ENCODE measurements at places on chromosomes 12 and 14.
A peak's percentile ranks its signal among the peaks of the same experiment; 100 is the strongest.

DNA sequence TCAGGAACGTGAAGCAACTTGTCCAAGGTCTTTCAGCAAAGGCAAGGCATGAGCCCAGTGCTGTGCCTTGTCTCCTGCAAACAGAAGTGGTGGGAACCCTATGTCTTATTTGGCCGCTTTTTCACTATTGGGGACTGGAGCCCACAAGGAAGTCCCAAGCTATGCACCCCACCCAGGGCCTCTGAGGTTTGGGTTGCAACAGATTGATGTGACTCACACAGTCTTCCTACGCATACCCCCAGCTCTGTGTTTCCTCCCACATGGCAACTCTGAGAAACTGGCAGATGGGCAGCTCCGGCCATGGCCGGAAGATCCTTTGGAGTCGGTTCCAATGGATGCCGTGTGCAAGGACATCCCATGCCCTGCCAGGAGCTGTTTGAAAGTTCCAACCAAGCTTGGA lies 28.3 kb upstream of the CMKLR1 start:
- DNase-seq, result no peak

DNA sequence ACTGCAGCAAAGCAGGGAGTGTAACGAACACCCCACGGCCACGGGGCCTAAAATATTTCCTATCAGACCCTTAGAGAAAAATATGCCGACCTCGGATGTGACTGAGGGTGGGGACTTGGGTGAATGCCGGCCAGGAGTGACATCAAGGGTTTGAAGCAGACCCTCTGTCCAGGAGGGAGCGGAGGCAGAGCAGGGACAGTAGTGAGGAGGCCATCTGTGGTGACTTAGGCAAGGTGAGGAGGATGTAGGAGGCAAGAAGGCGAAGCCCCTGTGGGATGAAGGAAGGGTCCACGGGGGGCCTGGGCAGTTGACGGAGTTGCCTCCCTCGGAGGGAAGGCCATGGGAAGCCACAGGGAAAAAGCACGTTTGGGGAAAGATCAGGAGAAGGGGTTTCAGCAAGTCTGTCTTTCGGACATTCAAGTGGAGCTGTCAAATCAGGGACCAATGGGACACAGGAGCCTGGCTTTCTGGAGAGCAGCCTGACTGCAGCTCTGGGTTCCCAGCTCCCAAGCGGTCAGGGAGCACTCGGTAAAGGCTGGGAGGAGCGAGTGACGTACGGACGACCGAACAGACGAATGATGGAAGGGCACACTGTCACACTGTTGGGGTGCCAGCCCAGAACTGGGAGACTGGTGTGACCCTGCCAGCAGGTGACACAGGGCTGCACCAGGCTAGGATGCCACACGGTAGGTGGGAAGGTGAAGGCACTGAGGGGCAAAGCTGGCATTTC lies 74.3 kb downstream of the MOK start:
- DNase-seq, result no peak

DNA sequence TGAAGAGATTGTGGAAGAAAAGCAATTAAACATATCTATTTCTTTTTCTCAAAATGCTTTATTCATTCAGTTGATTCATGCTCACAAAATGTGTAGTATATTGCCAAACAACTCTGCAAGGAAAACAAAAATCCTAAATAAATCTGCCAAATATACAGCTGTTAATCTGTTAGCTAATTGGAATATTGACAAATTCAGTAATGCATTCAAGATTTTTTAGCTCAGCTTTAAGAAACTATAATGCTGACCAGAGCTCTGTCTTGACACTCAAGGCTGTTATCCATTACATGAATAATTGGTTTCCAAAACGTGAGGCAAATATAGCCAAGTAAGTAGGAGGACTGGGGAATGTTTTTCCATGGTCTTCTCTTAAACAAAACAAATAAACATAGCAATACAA lies 146.8 kb downstream of the TMTC2 start:
- DNase-seq, result no peak

GRCh38 chr12:131589221-131589897 lies 121.5 kb upstream of the SFSWAP start:
- no peak for DNase-seq

- no peak for DNase-seq
Observed at GRCh38 chr14:64147126-64147790, 146.9 kb downstream of the ESR2 start.

DNA sequence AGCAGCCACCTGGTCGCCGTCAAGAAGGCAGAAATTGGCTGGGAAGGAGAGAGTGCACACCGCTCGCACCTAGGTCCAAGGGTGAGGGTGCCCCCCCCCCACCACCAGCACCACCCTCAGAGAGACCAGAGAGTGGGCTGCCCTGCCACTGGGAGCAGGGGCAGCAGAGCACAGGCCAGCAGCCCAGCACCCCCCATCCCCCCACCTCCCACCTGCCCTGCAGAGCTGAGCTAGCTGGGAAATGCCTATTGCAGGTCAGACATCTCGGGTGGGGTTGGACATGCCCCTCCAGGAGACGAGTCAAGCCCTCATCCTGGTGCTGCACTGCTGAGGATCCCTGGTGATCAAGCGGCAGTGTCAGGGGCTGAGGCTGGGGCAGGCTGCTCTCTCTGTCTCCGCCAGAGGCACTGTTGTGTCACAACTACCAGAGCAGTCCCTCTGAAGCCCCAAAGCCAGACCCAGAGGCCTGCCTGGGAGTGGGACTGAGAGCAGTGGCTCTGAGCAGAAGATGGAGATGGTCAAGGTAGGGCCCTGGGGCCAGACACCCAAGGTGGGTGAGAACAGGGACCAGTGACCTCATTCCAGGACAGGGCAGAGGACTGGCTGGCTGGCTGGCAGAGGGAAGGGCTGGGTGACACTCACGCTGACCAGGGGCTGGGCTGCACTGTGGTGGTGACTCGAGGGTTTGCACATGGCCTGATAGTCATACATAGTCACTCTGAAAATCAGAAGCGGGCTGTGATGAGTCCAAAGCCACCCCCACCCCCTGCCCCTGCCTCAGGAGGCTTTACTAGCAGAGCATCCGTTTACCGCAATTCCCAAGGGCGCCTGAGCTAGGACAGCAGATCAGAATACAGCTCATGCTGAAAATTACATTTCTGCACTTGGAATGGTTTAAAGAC lies 19.7 kb upstream of the LRTM2 start:
- DNase-seq, result no peak

DNA sequence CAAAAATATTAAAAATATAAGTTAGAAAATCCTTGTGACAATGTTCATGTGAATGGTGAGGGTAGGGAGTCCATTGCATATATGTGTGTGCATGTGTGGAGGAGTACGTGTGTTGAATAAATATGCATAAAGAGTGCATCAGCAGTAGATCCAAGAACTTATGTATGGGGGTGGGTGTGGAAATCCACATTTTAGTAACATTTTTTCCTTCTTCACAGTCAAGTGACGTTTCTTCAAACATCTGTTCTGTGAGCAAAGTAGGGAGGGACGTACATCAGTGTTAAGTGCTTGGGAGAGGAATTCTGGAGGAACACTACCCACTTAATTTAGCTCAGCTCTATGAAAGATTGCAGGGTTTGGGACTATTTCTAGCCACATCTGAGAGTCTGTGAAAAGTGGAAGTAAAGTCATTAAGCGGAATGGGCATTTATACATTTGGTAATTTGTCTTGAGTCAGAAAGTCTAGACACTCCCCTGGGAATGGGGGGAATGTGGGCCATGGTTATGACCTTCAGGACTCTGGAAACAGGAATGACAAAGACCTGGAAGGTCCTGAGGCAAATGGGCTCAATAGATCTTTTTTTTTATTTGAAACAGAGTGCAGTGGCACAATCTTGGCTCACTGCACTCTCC lies 156.4 kb upstream of the PLXNC1 start:
- no peak for DNase-seq

DNA sequence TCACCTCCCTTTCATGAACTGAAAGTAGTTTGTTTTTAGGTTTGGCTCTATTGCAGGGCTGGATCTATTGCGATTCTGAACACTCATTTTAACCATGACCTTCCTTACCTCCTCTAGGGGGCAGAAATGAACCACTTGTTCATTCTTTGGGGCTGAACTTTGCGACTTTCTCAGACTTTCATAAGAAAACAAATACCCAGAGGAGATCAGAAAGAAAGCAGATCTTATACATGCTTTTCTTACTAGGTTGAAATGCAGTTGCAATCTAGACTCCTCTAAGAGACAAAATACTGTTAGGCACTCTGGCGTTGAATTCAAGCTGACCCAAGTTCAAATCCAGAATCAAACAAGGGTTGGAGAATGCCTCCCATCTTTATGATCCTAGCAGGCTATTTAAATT lies 32.6 kb upstream of the PLEKHG3 start:
- no peak for DNase-seq

- DNase-seq, result no peak
Observed at GRCh38 chr12:47391566-47391965, 311.8 kb upstream of the AMIGO2 start.

DNA sequence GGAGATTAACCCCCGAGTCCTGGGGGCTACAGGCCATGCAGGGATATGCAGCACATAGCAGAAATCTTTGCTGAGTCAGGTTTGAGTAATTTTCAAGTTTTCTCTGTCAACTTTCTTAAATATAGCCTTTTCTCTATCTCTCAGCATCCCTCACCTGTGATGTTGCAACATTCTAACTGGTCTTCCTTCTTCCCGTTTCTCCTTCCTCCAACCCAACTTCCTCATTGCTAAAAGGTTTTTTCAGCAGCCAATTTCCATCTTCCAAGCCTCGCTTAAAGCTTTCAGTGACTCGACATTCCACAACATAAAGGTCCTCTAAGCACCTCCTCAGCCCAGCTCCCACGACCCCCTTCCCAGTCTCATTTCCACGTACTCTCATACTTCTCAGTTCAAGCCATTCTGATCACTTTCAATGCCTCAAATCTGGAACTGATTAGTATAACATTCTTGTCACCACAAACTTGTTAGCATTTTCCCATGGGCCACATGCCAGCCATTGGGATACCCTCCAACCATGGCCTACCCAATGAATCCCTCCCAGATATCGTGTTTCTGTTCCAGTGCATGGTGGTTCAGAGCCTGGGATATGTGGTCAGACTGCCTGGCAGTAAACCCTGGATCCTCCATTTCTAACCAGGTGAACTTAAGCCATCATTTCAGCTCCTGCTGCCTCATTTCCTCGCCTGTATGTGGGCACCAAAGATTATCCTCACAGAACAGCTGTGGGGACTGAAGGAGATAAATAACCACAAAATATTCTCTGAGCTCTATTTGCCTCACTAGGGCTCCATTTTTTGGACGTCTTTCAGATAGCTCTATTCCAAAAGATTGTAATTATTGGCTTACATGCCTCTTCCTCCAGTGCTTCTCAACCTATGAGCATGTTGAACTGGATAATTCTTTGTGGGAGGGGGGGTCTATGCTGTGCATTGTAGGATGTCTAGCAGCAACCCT lies 65.8 kb downstream of the KCNK10 start:
- no peak for DNase-seq

- DNase-seq, result no peak
Observed at GRCh38 chr14:74531467-74531866, 37.9 kb downstream of the ISCA2 start.

DNA sequence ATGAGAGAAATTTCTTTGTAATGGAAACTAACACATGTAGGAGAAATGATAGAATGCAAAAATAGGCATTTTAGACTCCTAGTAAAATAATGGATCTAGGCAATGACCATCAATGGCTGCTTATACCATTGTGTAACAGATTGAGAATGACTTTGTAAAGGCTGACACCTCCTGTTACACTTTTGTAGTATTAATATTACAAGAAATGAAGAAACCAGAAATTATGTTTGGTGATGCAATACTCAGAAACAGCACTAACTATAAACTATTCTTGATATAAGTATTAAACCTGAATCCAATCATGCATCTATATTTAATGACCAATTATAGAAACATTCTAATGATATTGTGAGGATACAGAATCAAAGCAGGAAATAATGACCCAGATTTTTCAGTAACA lies 108.5 kb upstream of the CNTN1 start:
- no peak for DNase-seq

GRCh38 chr12:15534322-15534721 lies 212.0 kb downstream of the PTPRO start:
- no peak for DNase-seq

GRCh38 chr14:90570461-90570860 lies 173.6 kb downstream of the CALM1 start:
- no peak for DNase-seq

DNA sequence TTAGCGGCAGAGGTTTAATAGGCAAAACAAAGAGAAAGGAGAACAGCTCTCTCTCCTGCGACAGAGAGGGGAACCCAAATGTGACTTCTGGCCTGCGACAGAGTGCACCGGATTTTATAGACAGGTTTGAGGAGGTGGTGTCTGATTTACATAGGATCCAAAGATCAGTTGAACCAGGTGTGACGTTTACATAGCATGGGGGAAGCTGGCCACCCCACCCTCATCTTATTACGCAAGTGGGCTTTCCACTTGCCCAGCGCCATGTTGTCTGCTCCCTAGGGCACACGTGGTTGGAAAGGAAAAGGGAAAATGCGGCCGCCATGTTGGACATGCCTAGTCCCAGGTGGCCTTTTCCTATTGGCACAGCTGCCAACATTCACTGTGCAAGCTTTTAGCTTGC lies 17.4 kb downstream of the BCL2L14 start:
- DNase-seq, result no peak

- DNase-seq, result no peak
Observed at GRCh38 chr12:114026805-114027204, 60.7 kb upstream of the RBM19 start.

- DNase-seq, result peak; percentile 53
Observed at GRCh38 chr12:67648521-67649260, at the start of gene DYRK2. Gene DYRK2, plus strand, starts transcription at chr12:67648745. Its CDS starts 389 bp downstream, at chr12:67649134.

DNA sequence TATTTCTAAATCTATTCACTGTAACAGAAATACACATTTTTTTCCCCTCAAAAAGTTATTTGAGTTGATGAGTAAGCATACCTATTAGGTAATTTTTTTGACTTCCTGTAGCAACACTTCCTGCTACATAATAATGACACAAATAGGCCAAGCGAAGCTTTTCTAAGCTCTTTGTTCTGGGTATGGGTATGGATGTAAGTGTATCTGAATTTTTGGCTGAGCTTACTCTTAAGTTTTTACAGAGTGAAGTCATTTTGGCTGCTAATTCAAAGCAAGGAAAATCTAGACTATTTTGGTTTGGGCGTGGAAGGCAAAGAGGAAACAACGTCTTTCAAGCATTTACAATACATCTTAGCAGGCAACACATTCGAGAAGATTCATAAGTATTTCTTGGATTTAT lies 1206.0 kb upstream of the FLRT2 start:
- no peak for DNase-seq

DNA sequence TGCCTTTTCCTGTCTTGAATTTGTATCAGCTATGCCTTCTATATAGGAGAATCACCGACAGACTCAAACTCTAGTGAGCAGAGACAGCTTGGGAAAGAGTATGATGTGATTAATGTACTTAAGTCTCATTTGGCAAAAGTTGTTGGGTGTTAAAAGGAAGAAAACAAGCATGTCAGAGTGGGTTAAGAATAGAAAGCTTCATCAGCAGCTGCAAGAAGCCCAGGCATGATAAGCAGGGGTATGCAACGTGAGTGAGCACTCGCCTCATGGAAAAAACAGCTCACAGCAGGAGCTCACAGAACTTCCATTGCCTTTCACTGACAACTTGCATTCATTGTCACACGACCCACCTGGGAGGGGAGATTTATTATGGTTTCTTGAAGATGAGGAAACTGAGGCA lies 35.9 kb upstream of the WNK1 start:
- peak; percentile 37 for DNase-seq

GRCh38 chr14:50062438-50063085 lies 53.8 kb downstream of the VCPKMT start:
- peak; percentile 61 for DNase-seq

- no peak for DNase-seq
Observed at GRCh38 chr12:58530742-58531062, 389.6 kb downstream of the LRIG3 start.

GRCh38 chr12:109244073-109244472 lies 65.0 kb downstream of the FOXN4 start:
- no peak for DNase-seq
